ENCODE measurements at places on chromosomes 6 and 20. TPM values are rescaled to one million over a fixed set of nuclear protein-coding genes. Genes with fewer than 3 reads are reported as not detected.

The KIAA0408 gene
- total RNA-seq = 0.34 TPM

The BHLHE23 gene
- not detected for total RNA-seq

The EPHA7 gene
- not detected for total RNA-seq

The VSX1 gene
- total RNA-seq = not detected

The FUT9 gene
- total RNA-seq = not detected

DNA sequence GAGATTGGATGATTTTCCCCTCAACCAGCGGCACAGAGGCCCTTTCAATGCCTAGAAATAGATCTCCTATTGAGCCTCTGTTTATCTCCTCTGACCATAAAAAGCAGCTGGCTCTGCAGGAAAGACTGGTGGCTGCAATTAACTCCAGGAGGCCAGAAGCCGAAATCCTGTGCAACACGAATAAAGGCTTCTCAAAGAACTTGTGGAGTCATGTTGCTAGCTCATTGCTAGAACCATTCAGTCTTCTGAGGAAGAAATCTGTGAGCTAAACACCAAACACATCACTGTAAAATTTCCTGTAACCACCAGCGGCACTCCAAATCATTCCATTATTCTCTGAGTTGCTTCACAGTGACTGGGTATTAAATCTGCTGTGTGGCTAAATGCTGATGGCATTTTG is 49.1 kb upstream of the TPD52L1 start:
- DNase-seq = no peak

The OTOR gene
- total RNA-seq = not detected

DNA sequence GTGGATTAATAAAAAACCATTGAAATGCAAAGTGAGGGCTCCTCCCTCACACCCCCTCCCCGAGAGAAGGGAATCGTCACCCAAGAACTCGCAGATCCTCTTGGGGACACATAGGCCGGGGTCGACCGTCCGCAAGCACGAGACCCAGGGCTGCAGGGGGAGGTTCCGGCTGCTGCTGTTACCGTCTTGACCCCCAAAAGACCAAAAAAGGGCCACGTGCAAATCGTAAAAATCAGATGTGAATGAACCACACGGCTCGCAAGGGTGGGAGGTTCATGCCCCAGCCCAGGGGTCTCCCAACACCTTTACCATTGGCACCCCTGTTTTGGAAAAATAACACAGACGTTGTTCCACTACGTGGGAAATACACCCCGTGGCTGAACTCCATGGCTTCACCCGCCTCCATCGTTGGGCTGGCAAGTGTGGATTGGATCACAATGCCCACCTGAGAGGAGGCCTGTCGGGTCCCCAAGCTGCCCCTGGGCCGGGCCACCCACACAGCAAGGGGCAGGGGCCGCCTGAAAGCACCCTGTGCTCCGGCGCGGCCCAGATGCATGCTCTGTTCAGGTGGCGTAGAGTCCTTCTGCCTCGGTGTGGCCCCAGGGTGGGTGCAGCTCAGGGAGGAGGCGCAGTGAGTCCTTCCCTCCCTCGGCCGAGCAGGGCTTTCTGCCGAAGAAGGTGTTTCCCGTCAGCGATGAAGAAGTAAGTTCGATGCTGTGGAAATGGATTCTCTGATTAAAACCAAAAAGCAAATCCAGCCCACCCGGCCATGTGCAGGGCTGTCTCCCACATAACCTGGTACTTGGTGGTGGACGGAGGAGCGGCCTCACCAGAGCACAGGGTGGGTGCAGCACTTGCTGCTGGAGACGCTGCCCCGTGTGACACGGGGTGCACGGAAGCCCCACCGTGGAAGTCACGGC is 85.0 kb downstream of the YTHDF1 start:
- no peak for DNase-seq

The SLC26A8 gene
- not detected for total RNA-seq

DNA sequence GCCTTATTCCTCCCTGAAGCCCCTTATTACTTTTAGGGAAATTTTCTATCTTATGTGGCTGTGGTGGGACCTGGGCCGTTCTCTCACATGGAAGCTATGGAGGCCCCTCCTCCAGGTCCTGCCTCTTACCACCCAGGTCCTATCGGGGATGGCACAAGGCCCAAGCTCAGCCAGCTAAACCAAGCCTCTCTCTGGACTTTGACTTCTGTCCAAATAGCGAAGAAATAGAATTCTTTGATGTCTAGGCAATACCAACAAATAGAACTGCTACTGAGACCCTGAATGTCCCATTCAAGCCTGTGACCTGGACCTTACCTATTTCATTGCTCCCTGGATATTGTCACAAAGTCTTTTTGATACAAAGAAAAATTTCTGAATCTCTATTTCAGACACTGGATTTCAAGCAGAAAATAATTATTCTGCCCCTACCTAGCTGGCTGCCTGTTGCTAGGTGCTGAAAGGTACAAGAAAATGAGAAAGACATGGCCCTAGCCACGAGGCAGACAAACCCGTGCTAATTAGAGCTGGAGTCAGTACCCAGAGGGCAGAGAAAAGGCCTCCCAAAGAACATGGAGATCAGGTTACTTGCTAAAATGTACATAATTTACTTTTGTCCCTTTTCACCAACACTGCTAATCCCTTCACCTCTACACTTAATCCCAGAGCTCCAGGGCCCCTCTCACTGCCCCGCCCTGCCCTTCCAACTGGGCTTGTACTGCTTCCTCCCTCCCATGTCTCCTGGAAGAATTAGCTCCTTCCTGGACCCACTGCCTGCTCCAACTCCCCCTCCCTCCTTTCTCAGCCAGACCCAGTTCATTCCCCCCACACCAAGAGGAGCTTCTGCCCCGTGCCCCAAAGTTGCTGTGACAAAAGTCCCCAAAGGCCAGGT is 15.5 kb upstream of the NNAT start:
- DNase-seq = no peak

The DEF6 gene
- total RNA-seq = 116 TPM

GRCh38 chr20:32872266-32872665 is 13.5 kb downstream of the EFCAB8 start:
- no peak for DNase-seq

The CCM2L gene
- not detected for total RNA-seq

- no peak for DNase-seq
These were observed 40.1 kb upstream of the TFAP2C start for GRCh38 chr20:56588996-56589395.

DNA sequence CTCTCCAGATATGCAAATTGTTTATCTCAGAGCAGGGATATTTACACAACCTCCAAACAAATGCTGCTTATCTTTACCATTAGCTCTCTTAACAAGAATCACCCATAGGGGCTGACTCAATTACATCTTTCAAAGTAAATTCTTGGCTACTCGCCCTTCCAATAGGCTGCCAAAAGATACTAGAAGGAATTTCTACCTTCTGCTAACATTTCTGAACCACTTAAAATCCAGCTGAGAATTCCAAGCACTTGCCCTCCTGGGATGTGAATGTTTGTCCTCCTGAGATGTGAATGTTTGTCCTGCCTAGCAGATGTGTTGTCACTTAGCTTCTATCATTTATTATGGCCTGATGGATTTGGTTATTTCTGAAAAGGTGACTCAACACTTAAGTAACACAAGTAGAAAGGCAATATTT is 388.0 kb downstream of the GJA1 start:
- DNase-seq = no peak

The CDC5L gene
- total RNA-seq = 22.5 TPM

DNA sequence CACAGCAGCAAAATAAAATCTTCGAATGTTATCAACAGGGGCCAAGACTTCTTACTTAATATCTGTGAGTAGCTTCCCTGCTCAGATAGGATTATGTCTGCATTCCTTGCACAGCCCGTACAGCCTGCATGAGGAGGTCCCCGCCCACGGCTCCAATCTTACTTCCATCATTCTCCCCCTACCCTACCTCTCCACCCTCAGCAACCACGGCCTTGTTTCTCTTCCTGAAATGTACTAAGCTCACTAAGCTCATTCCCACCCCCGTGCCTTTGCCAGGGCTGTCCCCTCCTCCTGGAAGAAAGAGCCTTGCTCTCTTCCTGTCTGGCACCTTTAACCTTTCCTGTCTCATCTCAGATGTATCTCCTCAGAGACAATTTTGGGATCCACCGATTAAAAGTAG is 120.4 kb downstream of the BCAS1 start:
- no peak for DNase-seq

GRCh38 chr6:75167325-75167724 is 38.5 kb downstream of the COL12A1 start:
- DNase-seq = no peak

- no peak for DNase-seq
These were observed 120.6 kb downstream of the GRM4 start for GRCh38 chr6:34025112-34025807.

GRCh38 chr20:48861444-48861843 is 33.6 kb upstream of the PREX1 start:
- no peak for DNase-seq

GRCh38 chr6:136113736-136114173 is 136.4 kb downstream of the MTFR2 start:
- no peak for DNase-seq

The BFSP1 gene
- total RNA-seq = not detected

DNA sequence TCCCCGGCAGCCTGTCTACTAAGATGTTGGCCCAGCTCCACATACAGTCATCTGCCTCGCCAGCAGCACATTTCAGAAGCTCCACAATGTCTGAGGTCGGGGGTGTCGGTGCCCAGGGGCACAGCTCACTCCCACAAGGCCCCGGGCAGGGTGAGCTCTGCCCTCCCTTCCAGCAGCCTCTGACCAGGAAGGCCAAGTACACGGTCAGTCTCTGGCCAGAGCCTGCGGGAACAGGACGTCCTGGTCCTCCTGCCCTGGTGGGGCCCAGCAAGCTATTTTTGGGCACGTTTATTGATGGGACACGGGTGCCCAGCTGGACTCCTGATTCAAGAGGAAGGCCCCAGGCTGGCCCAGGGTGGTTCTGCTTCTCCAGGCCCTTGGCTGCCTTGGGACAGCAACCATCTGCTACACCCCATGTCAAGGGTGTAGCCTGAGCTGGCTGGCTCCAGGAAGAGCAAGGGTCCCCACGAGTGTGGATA is 114.9 kb upstream of the PTPN1 start:
- DNase-seq = no peak

The BANF2 gene
- not detected for total RNA-seq

The SIM1 gene
- total RNA-seq = not detected

The STX11 gene
- 11.6 TPM for total RNA-seq

The CNR1 gene
- total RNA-seq = 20.4 TPM

- peak; percentile 85 for DNase-seq
These were observed 453 bp downstream of the KCNQ5 start for GRCh38 chr6:72622094-72622940.

GRCh38 chr6:163099621-163100171 is 314.8 kb upstream of the QKI start:
- no peak for DNase-seq

DNA sequence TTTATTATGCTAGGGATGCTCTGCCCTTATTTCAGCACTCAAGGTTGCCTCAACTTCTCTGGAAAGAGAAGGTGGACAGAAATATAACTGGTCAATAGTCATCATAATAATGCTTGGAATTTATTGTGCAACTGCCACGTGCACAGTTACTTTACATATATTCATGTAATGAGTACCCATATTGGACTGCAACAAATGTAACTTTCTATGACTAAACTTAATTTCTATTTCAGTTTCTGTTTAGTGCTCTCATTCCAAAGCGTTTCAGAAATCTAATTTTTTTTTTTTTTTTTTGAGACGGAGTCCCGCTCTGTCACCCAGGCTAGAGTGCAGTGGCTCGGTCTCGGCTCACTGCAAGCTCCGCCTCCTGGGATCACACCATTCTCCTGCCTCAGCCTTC is 28.3 kb upstream of the CD83 start:
- DNase-seq = no peak

GRCh38 chr6:12160326-12160725 is 129.8 kb upstream of the EDN1 start:
- no peak for DNase-seq

GRCh38 chr20:1301031-1301529 is 27.9 kb downstream of the SDCBP2 start:
- DNase-seq = no peak

The GCLC gene
- 37.8 TPM for total RNA-seq

GRCh38 chr6:166499350-166500163 is 86.9 kb downstream of the RAMACL start:
- DNase-seq = no peak

The PPP1R16B gene
- 108 TPM for total RNA-seq

DNA sequence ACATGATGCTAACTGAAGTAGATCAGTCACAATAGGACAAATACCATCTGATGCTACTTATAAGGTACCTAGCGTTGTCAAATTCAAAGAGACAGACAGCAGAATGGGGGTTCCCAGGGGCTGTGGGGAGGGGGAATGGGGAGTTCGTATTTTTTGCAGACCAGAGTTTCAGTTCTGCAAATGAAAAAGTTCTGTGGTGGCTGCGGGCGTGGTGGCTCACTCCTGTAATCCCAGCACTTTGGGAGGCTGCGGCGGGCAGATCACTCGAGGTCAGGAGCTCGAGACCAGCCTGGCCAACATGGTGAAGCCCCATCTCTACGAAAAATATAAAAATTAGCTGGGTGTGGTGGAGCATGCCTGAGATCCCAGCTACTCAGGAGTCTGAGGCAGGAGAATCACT is 68.1 kb downstream of the SLC22A23 start:
- peak; percentile 78 for DNase-seq

- no peak for DNase-seq
These were observed 80.5 kb downstream of the SNX5 start for GRCh38 chr20:17888044-17888443.

- DNase-seq = no peak
These were observed 160.4 kb downstream of the BTBD9 start for GRCh38 chr6:38479331-38479730.

DNA sequence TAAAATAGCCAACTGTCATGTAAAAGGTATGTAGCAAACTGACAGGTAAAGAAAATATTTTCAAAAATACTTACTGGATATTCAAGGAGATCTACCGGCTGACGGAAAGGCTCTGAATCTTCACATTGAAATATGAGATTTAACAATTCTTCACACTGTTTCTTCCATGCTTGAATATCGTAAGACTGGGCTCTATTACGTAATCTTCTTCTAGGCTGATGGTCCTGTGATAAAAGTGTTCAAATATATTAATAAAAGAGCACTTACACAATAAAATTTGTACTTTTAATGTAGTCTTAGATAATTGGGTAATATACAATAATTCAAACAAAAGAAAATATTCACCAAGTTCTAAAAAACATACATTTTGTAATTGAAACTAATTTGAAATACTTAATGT is 87.4 kb downstream of the IRAK1BP1 start:
- DNase-seq = no peak

DNA sequence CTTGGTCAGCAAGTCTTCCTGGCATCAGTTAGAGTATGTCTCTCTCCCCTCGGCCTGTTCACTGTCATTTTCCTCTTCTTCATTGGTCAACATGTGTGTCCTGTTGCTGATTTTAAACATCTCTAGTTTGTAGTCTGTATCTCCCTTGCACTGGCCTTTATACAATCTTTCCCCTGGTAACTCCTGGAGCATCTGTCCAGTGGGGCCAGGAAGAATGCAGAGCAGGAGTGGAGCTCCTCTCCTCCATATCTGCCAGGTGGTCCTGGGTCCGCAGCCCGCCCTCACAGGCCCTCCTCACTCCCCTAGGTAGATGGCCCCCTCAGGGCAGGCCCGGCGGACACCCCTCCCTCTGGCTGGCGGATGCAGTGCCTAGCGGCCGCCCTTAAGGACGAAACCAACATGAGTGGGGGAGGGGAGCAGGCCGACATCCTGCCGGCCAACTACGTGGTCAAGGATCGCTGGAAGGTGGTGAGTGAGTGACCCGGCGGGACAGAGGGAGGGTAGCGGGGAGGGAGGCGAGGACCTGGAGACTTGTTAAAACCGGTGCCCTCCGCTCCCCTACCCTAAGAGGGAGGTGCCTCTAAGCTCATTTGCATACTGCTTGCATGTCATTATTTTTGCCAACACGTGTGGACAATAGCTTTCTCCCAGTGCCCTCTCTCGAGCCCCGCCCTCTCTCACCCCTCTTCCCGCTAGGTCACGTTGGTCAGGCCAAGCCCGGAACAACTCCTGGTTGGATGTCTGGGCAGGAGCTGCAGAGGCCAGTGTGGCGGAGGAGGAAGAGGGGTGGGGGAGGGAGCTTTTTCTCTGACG is 3.2 kb downstream of the TTBK1 start:
- no peak for DNase-seq

Data from B cell (primary cell).